ENCODE measurements at places on chromosomes 5 and 9. TPM values are rescaled to one million over a fixed set of nuclear protein-coding genes. Genes with fewer than 3 reads are reported as not detected.

IFNA4 gene
- total RNA-seq: not detected

CDX1 gene
- 0.57 TPM for total RNA-seq

WNT8A gene
- not detected for total RNA-seq

PRPF4 gene
- 22.8 TPM for total RNA-seq

PRDM9 gene
- total RNA-seq: not detected

SLC25A2 gene
- 0.44 TPM for total RNA-seq

ORM2 gene
- not detected for total RNA-seq

SLC25A46 gene
- 60.4 TPM for total RNA-seq

NKD2 gene
- 15.9 TPM for total RNA-seq

PCDHGB3 gene
- 2.6 TPM for total RNA-seq

MAN1B1 gene
- 68.1 TPM for total RNA-seq

EQTN gene
- total RNA-seq: not detected

SUSD1 gene
- 23.2 TPM for total RNA-seq

GARIN3 gene
- not detected for total RNA-seq

ZNF608 gene
- 11.5 TPM for total RNA-seq

MYO10 gene
- 265 TPM for total RNA-seq

IFNE gene
- 22.3 TPM for total RNA-seq

FYB1 gene
- total RNA-seq: not detected

CCDC112 gene
- 6.1 TPM for total RNA-seq

SAPCD2 gene
- total RNA-seq: 0.22 TPM

GABRA6 gene
- 0.29 TPM for total RNA-seq

CYLC2 gene
- total RNA-seq: not detected

CCDC69 gene
- total RNA-seq: 2.4 TPM

PCDHGA2 gene
- total RNA-seq: 2.0 TPM

ACTBL2 gene
- 3.3 TPM for total RNA-seq

IPO11 gene
- 29.1 TPM for total RNA-seq

TPPP gene
- total RNA-seq: under 0.01 TPM

LURAP1L gene
- 14.6 TPM for total RNA-seq

Measured in placental pericyte (primary cell).